ENCODE measurements at places on chromosomes 2 and 18.

- DNase-seq: no peak
Measured at GRCh38 chr2:37211212-37211611, 14.9 kb downstream of the CEBPZOS start.

GRCh38 chr2:11761259-11761658 lies 14.8 kb downstream of the LPIN1 start:
- no peak for DNase-seq

DNA sequence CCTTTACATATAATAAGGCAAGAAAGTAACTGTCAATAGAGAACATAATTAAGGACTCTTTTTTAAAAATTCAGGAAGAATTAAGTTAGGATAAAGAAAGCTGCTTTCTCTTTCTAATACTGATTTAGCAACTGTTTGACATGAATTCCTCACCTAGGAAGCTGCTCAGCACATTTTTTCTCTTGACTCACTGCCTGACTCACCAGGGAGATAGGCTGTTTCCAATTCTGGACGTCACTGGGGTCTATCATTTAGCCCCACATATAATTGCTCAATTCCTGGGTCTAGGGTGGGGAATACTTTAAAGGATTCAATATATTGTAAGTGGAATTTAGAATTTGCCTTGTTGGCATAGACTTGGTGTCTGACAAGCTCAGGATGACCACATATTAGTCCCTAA lies 50.8 kb upstream of the UGP2 start:
- DNase-seq: no peak

GRCh38 chr2:85062565-85062964 lies 70.6 kb upstream of the TCF7L1 start:
- no peak for DNase-seq

DNA sequence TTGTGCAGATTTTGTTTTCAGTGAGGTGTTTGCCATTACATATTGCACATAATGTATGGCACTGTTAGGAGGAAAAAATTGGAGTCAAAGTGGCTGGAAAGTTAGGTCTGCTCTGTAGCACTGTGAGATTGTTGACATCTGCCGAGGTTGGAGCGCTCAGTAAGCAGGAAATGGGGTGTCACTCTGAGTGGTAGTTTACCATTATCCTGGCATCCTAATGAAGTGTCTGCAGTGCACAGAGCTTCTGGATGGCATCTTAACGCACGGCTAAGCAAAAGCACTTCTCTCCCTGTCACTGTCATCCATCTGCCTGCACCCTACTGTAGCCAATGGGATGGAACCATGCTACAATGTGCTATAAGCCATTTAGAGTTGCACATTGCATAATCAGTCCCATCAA lies 561.9 kb downstream of the ARHGAP15 start:
- peak; percentile 73 for DNase-seq

GRCh38 chr2:221524158-221524557 lies 47.9 kb downstream of the EPHA4 start:
- no peak for DNase-seq

DNA sequence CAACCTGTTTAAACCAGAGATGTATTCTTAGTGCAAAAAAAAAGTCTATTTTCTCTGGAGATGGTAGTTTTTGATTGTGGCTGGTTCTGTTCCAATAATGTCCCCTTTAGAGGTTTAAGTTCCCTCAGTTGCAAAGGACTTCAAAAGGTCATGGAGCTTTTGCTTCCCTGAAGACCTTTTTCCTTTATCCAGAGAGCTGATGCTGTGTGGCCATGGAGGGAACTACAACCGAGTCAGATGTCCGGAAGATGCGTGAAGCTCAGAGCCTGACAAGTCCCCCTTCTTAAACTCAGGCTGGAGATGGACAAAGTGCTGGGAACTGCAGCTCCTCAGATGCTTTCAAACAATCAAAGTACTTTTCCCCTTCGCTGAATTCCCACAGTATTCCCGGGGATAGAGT lies 176.1 kb downstream of the TMEM18 start:
- DNase-seq: peak; percentile 39

DNA sequence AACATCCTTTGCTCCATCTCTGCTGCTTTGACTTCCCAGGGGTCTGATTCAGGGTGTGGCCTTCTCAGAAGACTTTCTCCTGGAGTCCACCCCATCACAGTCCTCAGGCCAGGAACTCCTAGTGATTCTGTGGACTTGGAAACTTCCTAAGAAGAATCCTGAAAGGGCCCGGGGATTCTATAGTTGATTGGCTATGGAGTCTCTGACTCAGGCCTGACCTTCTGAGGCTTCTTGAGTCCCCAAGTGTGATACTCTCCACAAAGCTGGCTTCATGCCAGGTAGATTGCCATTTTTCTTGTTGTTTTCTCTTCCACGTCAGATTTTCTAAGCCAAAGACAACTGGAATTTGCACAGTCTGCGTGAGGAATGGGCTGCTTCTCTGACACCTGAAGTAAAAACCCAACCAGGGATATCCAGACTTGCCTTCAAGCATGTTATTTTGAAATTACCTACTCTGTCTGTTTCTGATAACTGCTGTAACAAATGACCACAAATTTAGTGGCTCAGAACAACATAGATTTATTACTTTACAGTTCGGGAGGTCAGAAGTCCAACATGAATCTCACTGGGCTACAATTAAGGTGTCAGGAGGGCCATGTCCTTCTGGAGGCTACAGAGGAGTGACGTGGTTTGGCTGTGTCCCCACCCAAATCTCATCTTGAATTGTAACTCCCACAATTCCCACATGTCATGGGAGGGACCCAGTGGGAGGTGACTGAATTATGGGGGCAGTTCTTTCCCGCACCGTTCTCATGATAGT lies 69.3 kb downstream of the ALPK2 start:
- DNase-seq: no peak

DNA sequence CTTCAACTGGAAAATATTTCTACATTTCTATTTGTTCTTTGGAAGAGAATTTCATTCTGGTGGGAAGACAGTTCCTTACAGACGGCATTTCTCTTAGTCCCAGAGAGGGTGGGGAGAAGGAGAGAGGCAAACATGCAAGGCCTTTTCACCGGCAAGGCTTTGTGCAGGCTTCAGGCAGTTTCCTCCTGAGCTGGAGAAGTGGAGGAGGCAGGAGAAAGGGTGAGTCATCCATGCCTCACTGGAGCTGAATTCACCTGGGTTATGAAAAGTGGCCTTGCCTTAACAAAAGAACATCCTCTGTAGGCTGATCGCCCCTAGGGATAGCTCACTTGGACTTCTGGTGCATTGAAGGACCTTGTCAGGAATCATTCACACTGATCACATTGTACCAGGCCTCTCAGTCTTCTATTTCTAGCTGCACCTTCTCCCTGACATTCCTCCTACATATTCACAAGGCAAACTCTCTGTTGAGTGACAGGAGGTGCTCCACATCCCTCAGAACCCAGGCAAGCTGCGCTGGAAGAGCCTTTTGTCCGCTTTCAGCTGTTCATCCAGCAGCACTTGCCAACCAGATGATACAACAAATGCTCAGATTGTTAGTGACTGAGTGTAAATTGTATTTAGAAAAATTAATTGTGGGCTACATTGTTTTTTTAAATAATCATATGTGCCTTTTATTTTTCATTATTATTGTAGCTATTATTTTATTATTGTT lies 796.1 kb downstream of the DCDC2C start:
- DNase-seq: no peak

DNA sequence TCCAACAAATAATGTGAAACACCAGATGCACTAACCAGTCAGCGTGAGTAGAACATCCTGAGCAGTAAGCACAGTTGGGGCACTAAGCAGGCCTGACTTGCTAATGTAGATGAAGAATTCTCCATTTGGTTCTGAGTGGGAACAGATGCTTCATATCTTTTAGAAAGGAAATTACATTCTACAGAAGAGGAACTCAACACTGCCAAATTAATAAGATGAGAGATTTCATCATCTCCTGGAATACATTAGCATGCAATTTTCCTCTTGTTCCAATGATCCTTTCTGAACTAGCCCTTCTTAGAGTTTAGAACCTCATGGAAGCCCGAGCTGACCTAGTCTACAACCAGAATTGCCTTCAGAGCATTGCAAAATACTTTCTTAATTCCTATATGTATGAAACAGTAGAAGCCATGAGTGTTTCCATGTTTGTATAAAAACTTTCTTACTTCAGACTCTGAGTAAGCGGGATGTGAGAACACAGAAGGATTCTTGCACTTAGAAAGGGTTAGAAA lies 34.8 kb downstream of the COL5A2 start:
- no peak for DNase-seq

DNA sequence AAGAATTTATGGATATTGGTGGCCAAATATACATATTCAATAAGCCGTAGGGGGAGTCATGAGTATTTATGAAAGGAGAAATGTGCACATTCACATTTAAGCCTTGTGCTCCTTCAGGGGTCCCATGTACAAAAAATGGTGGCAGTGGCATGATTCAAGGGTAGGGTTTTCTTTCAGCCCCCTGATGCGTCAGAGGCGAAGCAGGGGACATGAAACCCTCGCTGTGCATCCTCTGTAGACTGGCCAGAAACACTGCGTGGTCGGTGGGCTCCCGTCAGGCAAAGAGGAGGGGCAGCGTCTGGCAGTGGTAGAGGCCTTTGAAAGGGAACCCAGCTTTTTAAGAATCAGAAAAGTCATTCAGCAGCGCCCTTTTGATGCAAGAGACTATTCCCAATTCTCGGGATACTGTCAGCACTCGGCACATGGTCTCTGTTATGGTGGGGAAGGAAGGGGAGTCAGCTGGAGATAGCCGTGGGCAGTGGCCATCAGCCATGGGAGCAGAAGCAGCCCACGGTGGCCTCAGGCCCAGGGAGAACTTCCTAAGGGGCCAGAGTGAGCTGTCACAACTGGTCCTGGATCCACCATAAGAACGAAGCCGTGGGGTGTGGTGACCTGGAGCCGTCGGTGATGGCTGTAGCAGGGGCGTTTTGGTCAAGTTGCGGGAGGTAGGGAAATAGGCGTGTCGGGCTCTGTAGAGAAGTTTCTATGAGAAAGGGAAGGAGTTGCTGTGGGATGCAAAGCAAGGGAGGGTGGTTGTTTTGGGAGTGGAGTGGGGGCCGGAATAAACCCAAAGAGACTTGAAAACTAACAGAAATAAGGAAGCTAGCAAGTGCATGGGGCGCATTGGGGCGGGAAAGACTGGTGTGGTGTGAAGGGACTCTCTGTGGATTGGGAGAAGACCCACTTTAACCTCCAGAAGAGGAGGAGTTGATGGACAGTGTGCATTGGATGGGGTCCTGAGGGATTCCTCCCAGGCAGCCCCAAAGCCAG lies 95.6 kb downstream of the SH3BP4 start:
- DNase-seq: no peak

GRCh38 chr2:204842661-204843485 lies 297.6 kb downstream of the PARD3B start:
- no peak for DNase-seq

DNA sequence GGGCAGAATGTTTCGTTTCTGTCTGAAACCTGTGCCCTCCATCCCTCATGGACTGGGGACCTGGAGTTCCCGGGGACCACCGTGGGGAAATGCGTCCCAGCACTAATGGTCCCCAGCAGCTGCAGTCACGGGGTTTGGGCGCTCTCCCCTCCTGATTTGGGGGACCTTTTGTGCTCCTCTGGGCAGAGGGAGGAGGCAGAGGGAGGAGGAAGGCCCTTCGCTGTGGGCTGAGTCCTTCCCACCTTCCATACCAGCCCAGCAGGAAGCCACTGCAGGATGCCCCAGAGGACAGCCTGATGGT lies 3.2 kb downstream of the GPR35 start:
- no peak for DNase-seq

DNA sequence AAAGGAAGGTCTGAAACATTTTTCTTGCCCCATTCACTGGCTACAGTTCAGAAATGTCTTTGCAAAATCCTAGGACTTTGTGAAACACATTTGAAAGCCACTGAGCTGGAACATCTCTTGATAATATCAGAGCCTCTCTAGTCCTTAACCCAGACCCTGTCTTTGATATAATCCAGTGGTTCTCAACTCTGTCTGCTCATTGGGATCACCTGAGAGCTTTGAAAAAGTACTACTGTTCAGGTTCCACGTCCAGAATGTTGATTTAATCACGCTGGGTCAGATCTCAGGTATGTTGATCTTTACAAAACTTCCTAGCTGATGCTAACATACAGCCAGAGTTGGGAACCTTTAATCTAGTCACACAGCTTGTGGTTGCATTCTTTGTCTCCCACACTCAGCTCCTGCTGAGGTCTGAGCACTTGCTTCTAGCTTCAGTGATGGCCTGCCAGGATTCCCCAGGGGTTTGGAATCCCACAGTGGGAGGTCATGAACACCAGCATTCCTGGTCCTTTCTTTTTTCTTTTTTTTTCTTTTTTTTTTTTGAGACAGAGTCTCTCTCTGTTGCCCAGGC lies 262.7 kb downstream of the SETBP1 start:
- peak; percentile 30 for DNase-seq

DNA sequence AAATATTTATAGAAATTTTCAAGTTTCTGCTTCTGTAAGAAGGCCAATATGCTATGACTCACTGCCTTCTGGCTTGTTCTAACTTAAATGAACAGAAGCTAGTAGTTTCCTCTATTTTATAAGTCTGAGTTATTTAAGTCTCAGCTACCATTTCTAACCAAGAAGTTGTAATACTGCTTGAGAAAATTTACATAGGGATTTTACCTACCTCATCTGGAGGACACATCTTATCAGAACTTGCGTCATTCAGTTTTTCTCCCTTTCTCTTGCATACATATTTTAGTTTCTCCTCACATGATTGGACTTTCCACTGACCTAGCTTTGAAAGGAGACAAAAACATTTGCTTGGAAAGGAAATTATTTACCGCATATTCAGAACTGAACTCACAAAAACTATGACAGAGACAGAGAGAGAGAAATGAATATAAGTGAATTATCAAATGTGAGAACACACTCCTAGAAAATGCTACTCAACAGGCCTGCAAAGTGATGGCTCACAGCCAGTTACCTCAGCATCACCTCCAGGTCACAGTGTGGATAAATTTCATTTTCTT lies 81.1 kb upstream of the CD302 start:
- no peak for DNase-seq

DNA sequence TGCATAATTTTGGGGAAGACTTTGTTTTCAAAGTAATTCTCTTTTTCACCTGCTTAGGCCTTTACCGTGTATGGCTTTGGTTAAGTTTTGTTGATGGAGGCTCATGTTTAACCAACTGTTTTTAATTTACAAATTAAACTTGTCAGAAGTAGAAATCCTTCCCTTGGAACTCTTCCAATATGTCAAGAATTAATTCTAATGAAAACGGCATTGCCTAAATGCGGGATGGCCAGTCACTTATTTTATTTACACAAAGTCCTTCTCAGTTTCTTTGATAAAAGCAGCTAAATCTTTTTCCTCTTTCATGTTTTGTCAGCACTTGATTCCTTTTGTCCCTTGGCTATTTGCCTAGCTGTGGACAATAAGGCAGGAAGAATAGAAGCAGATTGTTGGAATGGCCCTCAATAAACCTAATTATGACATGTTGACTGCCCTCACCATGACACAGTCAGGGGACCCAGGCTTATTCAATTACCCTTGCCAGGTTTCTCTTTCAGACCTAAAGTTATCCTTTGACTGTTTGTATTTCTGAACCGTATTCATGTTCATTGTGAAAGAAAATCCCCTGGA lies 26.3 kb downstream of the PAX3 start:
- DNase-seq: peak; percentile 70

GRCh38 chr2:72916743-72917137 lies 579 bp upstream of the EMX1 start:
- DNase-seq: no peak

- DNase-seq: peak; percentile 93
Measured at GRCh38 chr2:235669269-235669831, 175.5 kb downstream of the AGAP1 start.
